Activated CD8-positive, alpha-beta T cell treated with anti-CD3 and anti-CD28 coated beads, Interleukin-2, amount 10 ng/mL, durations not matched to agents 7 days and 5 days (primary cell): ENCODE measurements at places on chromosomes 13 and 19.

DNA sequence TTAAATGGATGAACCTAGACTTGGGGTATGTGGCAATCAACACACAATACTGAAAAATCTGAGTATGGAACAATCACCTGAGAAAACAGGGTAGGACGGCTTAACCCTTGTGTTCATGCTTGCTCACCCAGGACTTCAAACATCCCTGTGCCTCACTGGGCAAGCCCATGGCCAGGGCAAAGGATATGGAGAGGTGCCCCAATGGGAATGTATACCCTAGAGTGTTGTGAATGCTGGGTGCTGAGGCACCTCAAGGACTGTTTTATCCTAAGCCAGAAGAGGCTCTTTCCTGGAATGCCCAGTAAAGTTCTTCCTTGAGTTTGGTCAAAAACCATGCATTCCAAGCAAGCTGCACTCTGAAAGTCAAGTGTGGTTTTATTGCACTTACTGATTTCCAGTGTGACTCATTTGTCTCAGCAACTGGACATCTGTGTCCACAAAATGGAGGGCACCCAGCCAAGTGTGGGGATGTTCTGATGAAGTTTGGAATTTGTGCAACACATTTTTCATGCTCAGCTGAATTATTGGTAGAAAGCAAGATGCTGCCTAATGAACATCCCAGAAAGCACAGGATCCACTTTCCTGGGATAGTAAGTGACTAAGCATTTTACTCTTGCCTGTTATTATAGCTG is 531.3 kb downstream of the RFC3 start:
- no peak for DNase-seq

DNA sequence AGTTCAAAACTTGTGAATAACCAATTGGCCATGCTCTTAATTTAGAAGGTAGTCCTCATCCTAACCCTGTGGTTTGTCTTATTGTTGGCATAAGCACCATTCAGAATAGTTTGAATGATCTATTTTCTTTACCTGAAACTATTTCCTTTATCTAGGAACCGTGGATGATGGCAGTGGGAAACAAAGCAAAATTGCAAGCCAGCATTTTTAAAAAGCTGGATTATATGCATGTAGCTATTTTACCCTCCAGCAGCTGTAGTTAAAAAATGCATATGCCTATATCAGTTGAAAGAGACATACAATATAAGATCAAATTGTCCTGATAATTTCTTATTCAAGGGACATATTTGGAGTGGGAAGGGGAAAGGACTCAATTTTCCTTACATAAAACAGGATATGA is 19.3 kb downstream of the ZNF613 start:
- no peak for DNase-seq

DNA sequence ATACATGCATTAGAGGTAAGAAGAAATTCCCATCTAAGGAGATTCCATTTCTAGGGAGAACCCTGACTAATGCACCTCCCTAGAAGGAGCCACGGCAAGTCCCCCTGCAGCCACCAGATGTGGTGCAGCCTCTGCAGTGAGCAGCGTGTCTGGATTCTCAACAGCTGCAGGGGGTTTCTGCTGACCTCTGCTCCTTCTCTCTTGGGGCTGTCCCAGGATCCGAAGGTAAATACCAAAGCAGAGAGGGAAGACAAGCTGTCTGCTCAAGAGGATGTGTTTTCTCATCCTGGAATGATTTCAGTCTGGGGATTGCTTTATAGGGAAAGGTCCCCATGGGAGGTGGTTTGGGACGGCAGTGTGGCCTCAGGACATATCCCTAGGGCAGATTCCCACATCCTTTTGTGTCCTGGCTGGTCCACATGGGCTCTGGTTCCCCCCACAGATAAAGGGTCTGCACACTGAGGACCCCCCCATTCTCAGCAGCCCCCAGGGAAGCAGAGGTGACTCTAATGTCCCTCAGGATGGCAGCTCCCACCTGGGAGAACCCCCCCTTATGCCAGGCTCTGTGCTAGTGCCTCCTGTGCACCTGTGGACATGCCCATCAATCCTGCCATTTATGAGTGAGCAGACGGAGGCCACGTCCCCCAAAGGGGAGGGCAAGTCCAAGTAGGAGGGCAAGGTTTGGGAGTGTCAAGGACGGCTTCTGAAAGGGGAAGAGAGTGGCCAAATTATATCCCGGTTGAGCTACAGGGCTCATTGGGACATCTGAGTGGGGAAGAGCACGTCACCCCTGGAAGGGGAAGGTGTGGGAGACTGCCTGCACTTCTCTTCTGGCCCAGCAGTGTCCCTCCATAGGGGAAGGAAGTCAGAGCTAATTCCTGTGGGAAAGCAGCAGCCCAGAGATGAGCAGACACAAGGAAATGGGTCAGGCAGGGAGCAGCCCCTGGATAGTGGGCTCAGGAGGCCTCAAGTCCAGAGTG is 10.2 kb upstream of the OR10H5 start:
- no peak for DNase-seq

DNA sequence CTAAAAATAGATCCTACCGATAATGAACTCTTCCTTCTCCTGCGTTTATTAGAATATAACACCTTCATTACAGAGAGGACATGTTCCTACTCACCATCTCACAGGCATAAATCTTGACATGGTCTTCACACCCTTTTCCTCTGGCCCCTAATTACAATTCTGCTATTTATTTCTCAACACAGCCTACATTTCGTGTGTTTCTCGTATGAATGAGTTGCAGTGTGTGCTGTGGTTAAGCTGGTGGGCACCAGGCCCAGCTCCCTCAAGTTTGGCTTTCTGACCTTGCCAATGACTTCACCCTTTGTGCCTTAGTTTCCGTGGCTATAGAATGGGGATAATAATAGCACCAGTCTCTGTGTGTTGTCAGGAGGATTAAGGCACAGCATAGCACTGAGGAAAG is 12.3 kb upstream of the KATNAL1 start:
- no peak for DNase-seq

GRCh38 chr19:41263042-41263849 is 926 bp upstream of the HNRNPUL1 start:
- DNase-seq: peak; percentile 87
